ENCODE measurements at places on chromosomes 7 and 10.
A peak's percentile ranks its signal among the peaks of the same experiment; 100 is the strongest.

- no peak for DNase-seq
Observed at GRCh38 chr7:108124820-108125219, 5.3 kb downstream of the LAMB4 start.

GRCh38 chr10:35552650-35553342 is 52.3 kb upstream of the GJD4 start:
- DNase-seq = no peak

GRCh38 chr7:39838326-39838725 is 111.7 kb upstream of the CDK13 start:
- peak; percentile 6 for DNase-seq

DNA sequence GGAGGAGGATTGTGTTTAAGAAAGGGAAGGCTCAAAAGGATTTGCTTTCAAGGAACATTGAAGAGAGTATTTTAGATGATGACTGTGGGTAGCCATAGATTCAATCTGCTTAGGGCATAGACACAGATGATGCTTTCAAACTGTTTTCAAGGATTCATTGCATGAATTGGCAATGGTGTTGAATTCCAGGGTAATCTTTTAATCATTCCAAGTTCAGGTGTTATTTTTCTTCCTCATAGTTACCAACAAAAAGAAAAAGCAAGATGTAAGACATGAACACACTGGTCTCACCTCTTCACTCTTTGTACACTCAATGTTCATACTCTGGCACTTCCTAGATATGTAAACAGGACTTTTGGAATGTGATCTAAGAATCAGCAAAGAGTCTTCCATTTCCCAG is 167.0 kb upstream of the RHOBTB1 start:
- no peak for DNase-seq

DNA sequence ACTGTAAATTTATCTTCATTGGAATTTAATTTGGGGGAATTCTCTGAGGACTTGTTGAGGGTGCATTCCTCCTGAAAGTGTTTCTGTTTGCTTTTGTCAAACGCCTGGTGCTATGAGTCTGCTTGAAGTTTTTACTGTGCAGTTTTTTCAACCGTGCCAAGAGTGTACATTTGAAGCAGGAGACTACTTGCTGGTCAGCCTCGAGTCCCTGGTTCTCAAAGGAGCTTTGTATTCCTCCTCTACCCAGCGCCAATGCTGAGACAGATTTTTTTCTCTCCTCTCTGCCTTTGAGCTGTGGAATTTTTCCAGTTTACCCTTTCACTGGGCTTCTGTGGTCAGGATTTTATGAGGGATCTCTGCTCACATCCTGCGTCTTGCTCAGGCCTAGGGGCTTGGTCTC is 62.1 kb downstream of the NPY start:
- DNase-seq = no peak

DNA sequence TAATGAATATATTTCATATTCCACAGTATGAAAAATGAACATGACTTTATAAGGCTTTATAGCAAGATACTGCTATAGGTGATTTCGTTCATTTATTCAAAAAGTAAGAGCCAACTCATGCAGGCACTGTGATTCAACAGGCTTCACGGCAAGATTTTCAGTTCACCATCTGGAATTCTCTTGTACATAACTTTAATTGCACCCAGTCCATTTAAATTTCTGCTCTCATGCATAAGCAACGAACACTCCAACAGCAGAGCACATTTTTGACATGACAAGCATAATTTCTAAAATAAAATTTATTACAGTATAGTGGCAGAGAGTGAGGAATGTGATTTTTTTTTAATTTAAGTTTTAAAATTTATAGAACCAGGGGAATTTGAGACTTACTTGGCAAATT is 436.1 kb downstream of the PHTF2 start:
- DNase-seq = peak; percentile 57

GRCh38 chr7:16065939-16066338 is 355.4 kb downstream of the CRPPA start:
- no peak for DNase-seq

DNA sequence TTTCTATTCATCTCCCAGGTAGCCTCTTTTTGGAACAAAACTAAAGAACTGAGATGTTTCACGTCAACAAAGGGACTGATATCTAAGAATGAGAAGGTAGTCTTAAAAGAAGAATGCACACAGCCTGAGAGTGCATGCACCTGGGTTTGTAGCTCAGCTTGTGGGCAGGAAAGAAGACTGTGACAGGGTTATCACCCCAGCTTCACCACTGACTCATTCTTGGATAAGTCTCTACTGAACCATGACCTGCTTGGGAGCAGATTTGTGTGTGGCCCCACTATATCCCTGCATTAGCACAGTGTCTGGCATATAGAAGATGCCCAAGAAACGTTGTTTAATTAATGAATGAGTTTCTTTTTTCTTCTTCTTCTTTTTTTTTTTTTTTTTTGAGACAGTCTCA is 187.5 kb downstream of the GPAM start:
- no peak for DNase-seq

- DNase-seq = peak; percentile 3
Observed at GRCh38 chr7:111499027-111499426, 63.3 kb downstream of the IMMP2L start.

GRCh38 chr10:90571481-90572258 is 286.2 kb downstream of the HTR7 start:
- DNase-seq = no peak

Data from fibroblast of skin of scalp (primary cell).